ENCODE measurements at places on chromosomes 3 and 15. TPM values are rescaled to one million over a fixed set of nuclear protein-coding genes. Genes with fewer than 3 reads are reported as not detected.

Gene VILL
- total RNA-seq: 16.0 TPM

Gene C3orf49
- total RNA-seq: not detected

Gene NPAP1
- total RNA-seq: 0.58 TPM

Gene MBD4
- 27.7 TPM for total RNA-seq

Gene CHRNA7
- total RNA-seq: 3.8 TPM

Gene IQCH
- 4.8 TPM for total RNA-seq

Gene GOLGA6L7
- not detected for total RNA-seq

Gene ISG20
- 1.7 TPM for total RNA-seq

Gene PRR20G
- total RNA-seq: not detected

Gene THSD4
- total RNA-seq: 75.1 TPM

Gene PPP1R14D
- total RNA-seq: not detected

Gene SSR3
- 128 TPM for total RNA-seq

Gene TSC22D2
- total RNA-seq: 48.3 TPM

Gene ROPN1
- total RNA-seq: not detected

Gene CD200R1
- 7.5 TPM for total RNA-seq

Gene GPR87
- 5.0 TPM for total RNA-seq

Gene GATM
- 83.8 TPM for total RNA-seq

Gene TEX55
- total RNA-seq: not detected

Gene TM6SF1
- 5.7 TPM for total RNA-seq

Gene DLG1
- 163 TPM for total RNA-seq

Gene MAP6D1
- 2.0 TPM for total RNA-seq

Gene GOLGA8N
- total RNA-seq: 22.3 TPM

Gene TMCO5A
- not detected for total RNA-seq

Gene CCR4
- 0.53 TPM for total RNA-seq

Gene SLC28A2
- total RNA-seq: not detected

Gene DAZL
- total RNA-seq: not detected

Gene GALNT15
- total RNA-seq: 6.0 TPM

Gene UBP1
- total RNA-seq: 59.6 TPM

Gene TGFBR2
- total RNA-seq: 128 TPM

Gene MNS1
- total RNA-seq: 7.1 TPM

Gene RASSF1
- 25.4 TPM for total RNA-seq

Gene PDCD7
- 18.3 TPM for total RNA-seq

Gene SLC6A1
- 3.2 TPM for total RNA-seq

Gene SLCO2A1
- total RNA-seq: 3.0 TPM

Gene GRM7
- total RNA-seq: 14.6 TPM

Gene ZSCAN29
- 24.4 TPM for total RNA-seq

Gene CHST2
- 18.5 TPM for total RNA-seq

Gene ILDR1
- total RNA-seq: 1.2 TPM

Gene AGBL1
- total RNA-seq: 1.5 TPM

Gene FBLN2
- 132 TPM for total RNA-seq
